NCI-H2029 (cell line): ENCODE measurements at places on chromosomes 1 and 21.

DNA sequence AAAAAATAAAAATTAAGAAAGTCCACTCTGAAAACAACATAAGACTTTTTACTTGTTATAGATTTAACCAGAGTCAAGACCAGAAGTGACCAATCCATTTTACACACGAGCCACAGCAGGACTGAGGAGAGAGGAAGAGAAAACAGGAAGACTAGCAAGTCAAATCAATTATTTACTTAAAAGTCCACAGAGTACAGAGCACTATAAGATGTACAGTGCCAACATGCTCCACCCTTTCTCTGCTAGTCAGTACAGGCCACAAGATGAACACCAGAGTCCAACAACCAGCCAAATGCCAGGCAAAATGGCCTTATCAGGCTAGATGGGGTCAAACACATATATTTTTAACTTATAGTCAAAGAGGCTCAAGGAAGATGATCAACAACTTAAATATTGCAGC is 19.5 kb downstream of the LUZP1 start:
- no peak for DNase-seq

DNA sequence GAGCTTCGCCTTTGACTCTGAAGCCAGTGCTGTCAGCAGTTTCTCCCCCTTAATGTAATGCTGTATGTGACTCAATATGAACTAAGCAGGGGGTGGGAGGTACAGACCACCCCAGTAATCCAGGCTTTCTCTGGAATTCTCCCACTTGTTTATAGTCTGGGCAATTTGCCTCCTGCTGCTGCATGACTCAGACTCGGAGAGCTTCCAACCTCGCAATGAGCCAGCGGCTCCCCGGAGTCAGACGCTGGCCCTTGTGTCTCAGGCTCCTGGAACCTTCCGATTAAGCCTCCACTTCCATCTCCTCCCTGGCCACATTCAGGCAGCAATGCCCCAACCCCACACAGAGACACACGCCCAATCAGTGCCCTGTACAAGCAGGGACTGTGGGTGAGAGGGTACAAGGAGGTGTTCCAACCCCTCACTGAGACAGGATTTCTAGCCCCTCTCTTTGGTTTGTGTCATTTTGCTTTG is 471.7 kb upstream of the VAMP3 start:
- DNase-seq, result no peak

GRCh38 chr1:155013632-155014031 is 11.0 kb downstream of the ZBTB7B start:
- no peak for DNase-seq

- no peak for DNase-seq
These were observed at the start of gene ANKRD45 for GRCh38 chr1:173669491-173669941. TSS of gene ANKRD45 (minus strand) at chr1:173669851. CDS start at chr1:173659418, 10,433 bp downstream.

GRCh38 chr1:88618331-88618730 is 65.7 kb upstream of the PKN2 start:
- DNase-seq, result no peak

GRCh38 chr1:219753914-219754313 is 141.0 kb upstream of the ZC3H11B start:
- DNase-seq, result no peak

- DNase-seq, result no peak
These were observed 28.8 kb downstream of the NTNG1 start for GRCh38 chr1:107169615-107170014.

DNA sequence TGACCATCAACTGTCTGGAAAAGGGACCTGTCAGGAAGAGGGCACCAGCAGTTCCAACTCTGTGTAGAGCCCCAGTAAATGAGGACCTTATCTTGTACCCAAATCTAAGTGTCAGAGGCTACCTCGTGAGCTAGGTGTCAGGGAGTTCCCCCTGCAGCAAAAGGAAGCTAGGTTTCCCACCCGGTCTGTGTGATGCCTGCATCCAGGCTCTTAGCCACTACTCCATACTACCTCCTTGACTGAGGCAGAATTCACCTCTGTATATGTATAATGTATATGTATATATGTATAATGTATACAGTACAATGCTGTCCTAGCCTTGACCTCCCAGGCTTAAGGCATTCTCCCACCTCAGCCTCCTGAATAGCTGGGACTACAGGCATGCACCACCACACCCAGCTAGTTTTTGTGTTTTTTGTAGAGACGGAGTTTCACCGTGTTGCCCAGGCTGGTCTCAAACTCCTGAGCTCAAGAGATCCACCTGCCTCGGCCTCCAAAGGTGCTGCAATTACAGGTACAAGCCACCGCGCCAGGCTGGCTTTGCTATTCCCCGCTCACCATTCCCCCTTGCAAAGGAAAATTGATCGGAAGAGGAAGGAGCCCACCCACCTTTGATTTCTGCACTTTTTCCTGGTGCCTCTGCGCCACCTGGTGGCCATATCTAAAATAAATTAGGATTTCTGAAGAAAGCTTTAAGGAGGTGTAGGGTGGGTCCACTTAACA is 15.7 kb upstream of the LUZP1 start:
- DNase-seq, result peak; percentile 8
